Kidney (tissue), 22 donors: ENCODE measurements at places on chromosomes 3 and 15. TPM values are rescaled to one million over a fixed set of nuclear protein-coding genes. Genes with fewer than 3 reads are reported as not detected.
A peak's percentile ranks its signal among the peaks of the same experiment; 100 is the strongest.

DNA sequence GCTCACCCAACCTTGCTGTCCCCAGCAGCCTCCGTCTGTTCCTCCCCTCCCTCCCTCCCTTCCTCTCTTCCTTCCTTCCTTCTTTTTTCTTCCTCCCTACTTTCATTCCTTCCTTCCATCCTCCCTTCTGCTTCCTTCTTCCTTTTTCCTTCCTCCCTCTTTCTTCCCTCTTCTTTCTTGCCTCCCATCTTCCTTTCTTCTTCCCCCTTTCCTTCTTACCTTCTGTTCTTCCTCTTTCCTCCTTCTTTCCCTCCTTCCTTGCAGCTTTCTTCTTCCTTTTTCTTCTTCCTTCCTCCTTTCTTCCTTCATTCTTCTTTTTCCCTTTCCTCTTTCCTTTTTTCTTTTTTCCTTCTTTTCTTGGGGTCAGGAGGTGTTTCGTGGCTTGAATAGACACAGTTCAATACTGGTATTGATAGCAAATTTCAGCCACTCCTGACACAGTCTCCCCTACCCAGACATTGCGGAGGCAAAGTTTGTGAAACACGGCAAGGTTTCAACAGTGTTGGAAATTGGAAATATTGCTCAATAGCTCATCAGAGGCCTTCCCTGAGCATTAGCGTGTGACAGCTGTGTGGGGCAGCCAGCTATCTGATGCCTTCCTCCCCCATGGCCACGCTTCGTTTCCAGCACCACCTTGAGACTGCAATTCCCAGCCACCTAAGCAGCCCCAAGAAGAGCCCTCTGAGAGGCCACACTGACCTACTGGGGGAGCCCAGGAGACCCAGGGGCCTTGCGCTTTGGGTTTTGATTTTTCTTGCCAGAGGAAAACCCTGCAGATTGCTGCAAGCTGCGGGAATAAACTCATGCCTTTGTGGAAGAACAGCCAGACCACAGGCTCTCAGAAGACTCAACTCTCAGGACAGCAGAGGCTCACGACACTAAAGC is 82.2 kb downstream of the KLF15 start:
- no peaks in the 10 kb centered on the region for H3K27me3 ChIP-seq
- H3K27ac ChIP-seq: no peak overlapping the region
- no peaks in the 10 kb centered on the region for H3K36me3 ChIP-seq
- H3K4me1 ChIP-seq: peaks cover 5% of the 10 kb centered on the region
- peak; percentile 79 for DNase-seq
- H3K4me3 ChIP-seq: no peak overlapping the region

- no peaks in the 10 kb centered on the region for H3K27me3 ChIP-seq
- H3K4me3 ChIP-seq: no peak overlapping the region
- no peaks in the 10 kb centered on the region for H3K36me3 ChIP-seq
- no peak overlapping the region for H3K27ac ChIP-seq
- no peak for DNase-seq
- H3K4me1 ChIP-seq: no peaks in the 10 kb centered on the region
Measured at GRCh38 chr3:178712247-178712646, 176.0 kb downstream of the KCNMB2 start.

GRCh38 chr15:66621491-66622467 is 56.0 kb upstream of the LCTL start:
- peaks cover 8% of the 10 kb centered on the region for H3K4me1 ChIP-seq
- H3K36me3 ChIP-seq: no peaks in the 10 kb centered on the region
- H3K4me3 ChIP-seq: no peak overlapping the region
- no peak overlapping the region for H3K27ac ChIP-seq

DNA sequence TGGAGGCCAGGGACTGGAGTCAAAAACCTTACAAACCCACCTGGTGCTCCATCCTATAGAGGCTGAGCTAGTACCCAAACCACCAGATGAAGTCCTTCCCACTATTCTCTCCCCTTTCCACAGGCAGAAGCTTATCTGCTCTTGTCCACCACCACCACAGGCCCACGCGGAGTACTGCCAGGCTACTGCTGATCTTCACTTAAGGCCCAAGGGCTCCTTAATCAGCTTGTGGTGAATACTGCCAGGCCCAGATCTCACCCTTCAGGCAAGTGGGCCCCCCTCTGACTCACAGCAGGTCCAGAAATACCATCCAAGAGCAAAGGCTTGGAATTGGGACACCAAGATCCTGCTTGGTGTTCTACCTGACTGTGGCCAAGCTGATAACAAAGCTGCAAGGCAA is 598.1 kb upstream of the CBLB start:
- no peaks in the 10 kb centered on the region for H3K36me3 ChIP-seq
- no peak for DNase-seq
- no peak overlapping the region for H3K27ac ChIP-seq
- H3K4me1 ChIP-seq: no peaks in the 10 kb centered on the region
- H3K27me3 ChIP-seq: no peaks in the 10 kb centered on the region

DNA sequence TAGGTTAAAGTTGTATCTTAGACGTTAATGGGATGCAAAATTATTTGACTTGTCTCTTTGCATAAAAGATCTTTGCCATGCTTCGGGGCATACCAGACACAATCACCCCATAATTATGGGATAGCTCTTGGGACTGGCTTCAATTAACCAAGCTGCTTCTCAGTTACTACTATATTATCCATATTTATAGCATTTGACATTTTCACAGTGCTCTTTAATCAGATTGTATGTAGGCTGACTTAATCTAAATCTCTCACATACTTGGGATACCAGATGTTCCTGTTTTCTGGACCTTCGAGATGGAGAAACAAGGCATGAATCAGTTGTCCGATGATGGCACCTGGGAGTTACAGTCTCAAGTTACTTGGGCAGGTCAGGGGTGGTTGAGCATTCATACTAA is 27.2 kb upstream of the ABHD17C start:
- H3K27ac ChIP-seq: no peak overlapping the region
- H3K27me3 ChIP-seq: no peaks in the 10 kb centered on the region
- H3K4me3 ChIP-seq: no peak overlapping the region
- DNase-seq: no peak
- H3K4me1 ChIP-seq: no peaks in the 10 kb centered on the region

DNA sequence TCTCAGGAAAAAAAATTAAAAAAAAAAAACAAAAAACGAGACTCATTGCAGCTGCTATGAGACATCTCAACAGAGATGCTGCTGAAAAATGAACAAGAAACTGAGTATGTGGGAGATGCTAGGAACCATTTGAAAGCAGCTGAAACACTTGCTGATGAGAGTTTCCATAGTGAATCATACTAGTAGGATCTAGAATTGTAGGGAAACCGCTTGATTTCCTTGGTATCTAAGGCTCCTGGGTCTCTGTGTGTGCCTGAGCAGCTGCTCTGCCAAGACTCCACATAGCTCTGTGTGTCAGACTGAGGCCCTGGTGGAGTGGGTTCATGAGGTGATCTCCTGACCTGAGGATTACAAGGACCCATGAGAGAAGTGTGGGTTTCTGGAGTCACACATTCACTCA is 313.4 kb upstream of the NECTIN3 start:
- no peak overlapping the region for H3K4me3 ChIP-seq
- H3K27me3 ChIP-seq: no peaks in the 10 kb centered on the region
- no peaks in the 10 kb centered on the region for H3K36me3 ChIP-seq
- no peak overlapping the region for H3K27ac ChIP-seq
- no peak for DNase-seq
- H3K4me1 ChIP-seq: no peaks in the 10 kb centered on the region

- H3K4me3 ChIP-seq: no peak overlapping the region
- H3K4me1 ChIP-seq: no peaks in the 10 kb centered on the region
- H3K36me3 ChIP-seq: no peaks in the 10 kb centered on the region
- no peak for DNase-seq
- no peaks in the 10 kb centered on the region for H3K27me3 ChIP-seq
Measured at GRCh38 chr3:124438813-124439212, 291.4 kb upstream of the UMPS start.

RETNLB gene
- total RNA-seq: not detected
